Frontal cortex (tissue), 4 donors: ENCODE measurements at places on chromosomes 1 and 21. TPM values are rescaled to one million over a fixed set of nuclear protein-coding genes. Genes with fewer than 3 reads are reported as not detected.

Gene CYP4Z1
- total RNA-seq, result 0.41 TPM

Gene SAMD11
- 0.41 TPM for total RNA-seq

Gene CLDN14
- total RNA-seq, result not detected

Gene ZNF697
- 31.4 TPM for total RNA-seq

Gene TMEM125
- total RNA-seq, result 0.82 TPM

Gene SELE
- total RNA-seq, result under 0.01 TPM

Gene FAM72B
- 0.82 TPM for total RNA-seq

Gene GJB3
- total RNA-seq, result not detected

Gene PRAMEF25
- total RNA-seq, result not detected

Gene VANGL2
- total RNA-seq, result 11.0 TPM

Gene NPHS2
- not detected for total RNA-seq

Gene RHEX
- total RNA-seq, result 0.41 TPM

Gene FAM43B
- total RNA-seq, result 0.82 TPM

Gene ADAMTSL4
- total RNA-seq, result under 0.01 TPM

Gene PDZK1
- 0.82 TPM for total RNA-seq

Gene SYPL2
- not detected for total RNA-seq

Gene C1orf53
- total RNA-seq, result 2.4 TPM

Gene CSMD2
- 23.6 TPM for total RNA-seq

Gene CCDC27
- total RNA-seq, result not detected

Gene XCL1
- total RNA-seq, result not detected

Gene ADAM30
- not detected for total RNA-seq

Gene SPATA1
- 1.2 TPM for total RNA-seq

Gene NME7
- 26.1 TPM for total RNA-seq

Gene KDM5B
- 148 TPM for total RNA-seq

Gene TP53BP2
- 29.8 TPM for total RNA-seq

Gene KANK4
- total RNA-seq, result 1.2 TPM

Gene F13B
- not detected for total RNA-seq

Gene SMPDL3B
- 0.82 TPM for total RNA-seq

Gene SAMD13
- total RNA-seq, result 5.3 TPM

Gene DNASE2B
- total RNA-seq, result not detected

Gene OLFML2B
- total RNA-seq, result 1.2 TPM

Gene DCDC2B
- total RNA-seq, result not detected
